T-helper 17 cell (primary cell): ENCODE measurements at places on chromosomes 13 and 19. TPM values are rescaled to one million over a fixed set of nuclear protein-coding genes. Genes with fewer than 3 reads are reported as not detected.
A peak's percentile ranks its signal among the peaks of the same experiment; 100 is the strongest.

Gene CGB5
- total RNA-seq = not detected

Gene IL11
- 0.25 TPM for total RNA-seq

Gene GRK1
- not detected for total RNA-seq

Gene ADGRE3
- total RNA-seq = not detected

Gene ZNF155
- total RNA-seq = 4.3 TPM

Gene ELSPBP1
- not detected for total RNA-seq

Gene RELB
- total RNA-seq = 128 TPM

Gene PLEKHA4
- total RNA-seq = 0.42 TPM

Gene WTIP
- total RNA-seq = 0.10 TPM

Gene CAPS
- 41.0 TPM for total RNA-seq

GRCh38 chr19:15534957-15535864, 26.9 kb downstream of the CYP4F22 start:
- no peak overlapping the region for H3K27ac ChIP-seq
- H3K4me3 ChIP-seq = no peak overlapping the region
- no peak for DNase-seq
- H3K27me3 ChIP-seq = no peaks in the 10 kb centered on the region
- H3K4me1 ChIP-seq = peaks cover 18% of the 10 kb centered on the region

DNA sequence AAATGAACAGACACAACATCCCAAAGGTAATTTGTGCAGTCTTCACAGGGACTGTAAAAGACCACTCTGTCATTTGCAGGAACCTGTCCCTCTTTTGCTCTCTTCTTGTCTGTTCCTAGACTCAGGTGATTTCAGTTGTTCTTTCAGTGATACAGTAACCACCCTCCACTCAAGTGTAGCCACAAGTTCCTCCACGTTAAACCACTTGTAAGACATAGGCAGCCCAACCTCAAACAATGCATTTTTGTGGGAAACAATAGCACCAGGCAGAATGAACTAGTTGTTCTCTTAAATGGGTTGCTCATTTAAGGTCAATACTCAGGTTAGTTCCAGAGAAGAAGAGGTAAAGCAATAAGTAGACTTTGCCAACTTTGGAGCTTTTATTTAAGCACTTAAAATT, 359.4 kb downstream of the MZT1 start:
- no peaks in the 10 kb centered on the region for H3K4me1 ChIP-seq
- H3K36me3 ChIP-seq = no peaks in the 10 kb centered on the region
- H3K27ac ChIP-seq = no peak overlapping the region

GRCh38 chr13:111923439-111923838, 143.5 kb upstream of the SOX1 start:
- no peaks in the 10 kb centered on the region for H3K36me3 ChIP-seq
- no peak for DNase-seq
- peaks cover 20% of the 10 kb centered on the region for H3K27me3 ChIP-seq

DNA sequence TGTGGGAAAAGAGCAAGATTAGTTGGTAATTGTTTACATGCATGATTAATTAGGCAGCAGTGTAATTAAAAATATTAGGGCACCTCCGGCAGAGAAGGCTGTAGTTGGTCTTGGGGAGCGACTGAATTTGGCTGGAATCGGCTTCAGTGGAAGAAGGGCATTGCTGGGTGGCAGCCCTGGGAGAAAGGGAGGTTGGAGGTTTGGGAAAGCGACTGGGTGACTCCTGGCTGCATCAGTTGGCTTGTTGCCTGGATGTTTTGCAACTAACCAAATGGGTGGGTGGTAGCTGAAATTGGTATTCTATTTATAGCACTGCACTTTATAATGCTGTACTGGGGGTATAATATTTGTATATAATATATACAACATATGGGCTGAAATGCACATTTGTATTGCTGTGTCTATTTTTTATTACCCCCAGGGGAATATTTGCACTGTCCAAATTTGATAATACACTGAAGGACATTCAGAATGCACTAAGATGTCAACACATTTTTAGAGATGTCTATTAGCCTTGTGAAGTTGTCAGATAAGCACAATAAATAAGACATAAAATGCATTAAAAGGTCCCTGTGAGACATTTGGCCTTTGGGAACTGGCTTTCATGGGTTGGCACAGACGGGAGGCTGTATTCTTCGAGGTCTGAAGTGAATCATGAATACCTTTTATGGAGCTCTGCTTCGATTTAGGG, 1.7 kb downstream of the B3GLCT start:
- peaks cover 2% of the 10 kb centered on the region for H3K36me3 ChIP-seq
- H3K27ac ChIP-seq = peak overlapping the region; percentile 87
- peaks cover 30% of the 10 kb centered on the region for H3K4me1 ChIP-seq
- H3K27me3 ChIP-seq = no peaks in the 10 kb centered on the region
- peak overlapping the region; percentile 83 for H3K4me3 ChIP-seq
- no peak for DNase-seq

- H3K4me3 ChIP-seq = peak overlapping the region; percentile 68
- H3K27me3 ChIP-seq = no peaks in the 10 kb centered on the region
- no peak for DNase-seq
- peak overlapping the region; percentile 70 for H3K27ac ChIP-seq
- H3K36me3 ChIP-seq = peaks cover 13% of the 10 kb centered on the region
Measured at GRCh38 chr13:32535748-32536147, 2.8 kb downstream of the N4BP2L2 start.

- peak overlapping the region; percentile 99 for H3K27ac ChIP-seq
- no peaks in the 10 kb centered on the region for H3K27me3 ChIP-seq
- no peaks in the 10 kb centered on the region for H3K36me3 ChIP-seq
- H3K4me1 ChIP-seq = peaks cover 20% of the 10 kb centered on the region
Measured at GRCh38 chr19:10796653-10797052, 39.4 kb downstream of the TMED1 start.

DNA sequence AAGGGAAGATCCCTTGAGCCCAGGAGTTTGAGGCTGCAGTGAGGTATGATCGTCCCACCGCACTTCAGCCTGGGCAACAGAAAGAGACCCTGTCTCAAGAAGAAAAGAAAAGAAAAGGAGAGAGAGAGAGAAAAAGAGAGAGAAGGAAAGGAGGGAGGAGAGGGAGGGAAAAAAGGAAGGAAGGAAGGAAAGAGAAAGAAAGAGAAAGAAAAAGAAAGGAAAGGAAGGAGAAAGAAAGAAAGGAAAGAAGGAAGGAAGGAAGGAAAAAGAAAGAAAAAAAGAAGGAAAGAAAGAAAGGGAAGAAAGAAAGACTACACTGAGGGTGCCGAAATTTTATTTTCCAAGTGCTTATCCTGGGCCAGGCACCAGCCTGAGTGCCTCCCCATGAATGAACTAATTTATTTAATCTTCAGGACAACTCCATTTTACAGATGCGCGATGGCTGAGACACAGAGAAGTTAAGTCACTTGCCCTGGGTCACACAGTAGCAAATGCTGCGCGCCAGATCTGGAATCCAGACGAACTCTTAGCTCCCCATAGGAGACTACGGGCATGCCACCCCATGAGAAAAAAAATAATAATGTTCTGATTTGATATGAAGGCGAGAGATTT, 2.7 kb downstream of the CDC42EP5 start:
- no peak for DNase-seq
- no peaks in the 10 kb centered on the region for H3K36me3 ChIP-seq
- H3K27ac ChIP-seq = peak overlapping the region; percentile 87

DNA sequence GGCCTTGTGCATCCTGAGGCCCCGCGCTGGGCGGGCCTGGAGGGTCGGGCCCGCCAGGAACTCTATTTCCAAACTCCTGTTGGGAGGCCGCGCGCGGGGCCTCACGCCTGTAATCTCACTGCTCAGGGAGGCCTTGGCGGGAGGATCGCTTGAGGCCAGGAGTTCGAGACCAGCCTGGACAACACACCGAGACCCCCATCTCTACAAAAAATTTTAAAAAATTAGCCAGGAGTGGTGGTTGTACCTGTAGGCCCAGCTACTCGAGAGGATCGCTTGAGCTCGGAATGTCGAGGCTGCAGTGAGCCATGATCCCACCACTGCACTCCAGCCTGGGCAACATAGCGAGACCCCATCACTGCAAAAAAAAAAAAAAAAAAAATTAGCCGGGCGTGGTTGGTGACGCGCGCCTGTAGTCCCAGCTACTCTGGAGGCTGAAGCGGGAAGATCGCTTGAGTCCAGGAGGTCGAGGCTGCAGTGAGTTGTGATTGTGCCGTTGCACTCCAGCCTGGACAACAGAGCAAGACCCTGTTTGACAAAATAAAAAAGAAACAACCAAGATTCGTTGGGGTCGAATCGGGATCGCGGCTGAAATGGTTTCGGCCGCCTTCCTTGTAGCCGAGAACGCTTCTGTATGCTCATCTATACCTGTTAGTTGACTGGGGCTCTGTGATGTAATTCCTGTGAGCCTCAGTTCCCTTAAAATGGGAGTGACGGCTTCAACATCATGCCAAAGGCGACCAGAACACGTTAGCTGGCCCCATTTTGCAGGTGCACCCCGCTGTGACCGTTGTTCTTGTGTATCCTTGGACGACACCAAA, 636 bp downstream of the SF3A2 start:
- peak overlapping the region; percentile 96 for H3K4me3 ChIP-seq
- peaks cover 61% of the 10 kb centered on the region for H3K4me1 ChIP-seq
- no peak for DNase-seq
- no peaks in the 10 kb centered on the region for H3K36me3 ChIP-seq
- peak overlapping the region; percentile 91 for H3K27ac ChIP-seq

GRCh38 chr19:10070730-10071446, 15.2 kb upstream of the SHFL start:
- DNase-seq = no peak
- H3K4me1 ChIP-seq = peaks cover 14% of the 10 kb centered on the region
- H3K4me3 ChIP-seq = no peak overlapping the region
- no peak overlapping the region for H3K27ac ChIP-seq
- no peaks in the 10 kb centered on the region for H3K27me3 ChIP-seq
- H3K36me3 ChIP-seq = peaks cover 4% of the 10 kb centered on the region

DNA sequence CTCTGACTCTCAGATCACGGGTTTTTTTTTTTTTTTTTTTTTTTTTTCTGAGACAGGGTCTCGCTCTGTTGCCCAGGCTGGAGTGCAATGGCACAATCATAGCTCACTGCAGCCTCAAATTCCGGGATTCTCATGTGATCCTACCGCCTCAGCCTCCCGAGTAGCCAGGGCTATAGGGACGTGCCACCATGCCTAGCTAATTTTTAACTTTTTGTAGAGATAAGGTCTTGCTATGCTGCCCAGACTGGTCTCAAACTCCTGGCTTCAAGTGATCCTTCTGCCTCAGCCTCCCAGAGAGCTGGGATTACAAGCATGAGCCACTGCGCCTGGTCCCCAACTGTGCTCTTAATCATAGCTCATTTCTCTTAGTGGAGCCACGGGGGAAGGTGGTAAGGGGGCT, 4.6 kb upstream of the GRAMD1A start:
- no peak overlapping the region for H3K4me3 ChIP-seq
- no peak for DNase-seq
- H3K36me3 ChIP-seq = no peaks in the 10 kb centered on the region

GRCh38 chr13:112668924-112669323, 20.9 kb upstream of the ATP11A start:
- no peaks in the 10 kb centered on the region for H3K36me3 ChIP-seq
- no peak overlapping the region for H3K27ac ChIP-seq
- no peak overlapping the region for H3K4me3 ChIP-seq
- peaks cover 11% of the 10 kb centered on the region for H3K4me1 ChIP-seq

- peak overlapping the region; percentile 85 for H3K27ac ChIP-seq
- H3K36me3 ChIP-seq = no peaks in the 10 kb centered on the region
Measured at GRCh38 chr19:39544911-39545310, 5.0 kb upstream of the EID2 start.

- no peak for DNase-seq
- no peaks in the 10 kb centered on the region for H3K36me3 ChIP-seq
- H3K4me1 ChIP-seq = no peaks in the 10 kb centered on the region
- H3K27ac ChIP-seq = no peak overlapping the region
Measured at GRCh38 chr13:103282571-103283450, 216.6 kb upstream of the SLC10A2 start.

- H3K27ac ChIP-seq = no peak overlapping the region
- no peak overlapping the region for H3K4me3 ChIP-seq
- no peak for DNase-seq
- no peaks in the 10 kb centered on the region for H3K36me3 ChIP-seq
- no peaks in the 10 kb centered on the region for H3K4me1 ChIP-seq
Measured at GRCh38 chr13:65499256-65499655, 1730.9 kb downstream of the PCDH9 start.

DNA sequence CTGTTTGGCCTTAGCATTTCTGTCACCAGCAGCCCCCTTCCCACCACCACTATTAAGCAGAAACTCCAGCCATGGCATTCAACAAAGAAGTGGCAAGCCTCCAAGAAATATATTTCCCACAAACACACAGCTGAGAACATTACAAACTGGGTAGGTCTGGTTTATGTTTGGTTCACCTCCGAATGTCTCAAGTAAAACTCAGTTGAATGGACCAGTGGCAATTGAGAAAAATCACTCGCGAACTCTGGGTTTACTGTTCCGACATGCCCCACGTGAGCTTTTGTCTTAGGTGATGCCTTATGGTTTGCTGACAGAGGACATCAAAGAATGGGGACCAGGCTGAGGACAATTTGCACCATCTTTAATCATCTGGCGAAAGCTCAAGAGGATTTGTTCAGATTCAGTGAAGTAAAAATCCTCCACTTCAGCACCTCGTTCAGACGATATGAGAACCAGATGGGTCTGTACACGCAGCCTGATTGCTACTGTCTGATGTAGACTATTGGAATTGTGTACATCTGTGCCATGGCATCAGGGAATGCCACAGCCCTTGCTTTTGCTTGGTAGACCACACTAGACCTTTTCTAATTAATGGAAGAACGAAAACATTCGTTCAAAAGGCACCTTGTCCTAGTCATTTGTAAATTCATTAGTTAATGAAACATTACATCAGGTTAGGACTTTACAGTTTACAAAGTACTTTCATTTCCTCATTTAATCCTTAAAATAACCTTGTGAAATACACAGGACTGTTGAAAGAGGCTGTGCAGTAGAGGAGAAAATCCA, 59.4 kb downstream of the SLC10A2 start:
- no peaks in the 10 kb centered on the region for H3K4me1 ChIP-seq
- DNase-seq = no peak
- H3K27ac ChIP-seq = no peak overlapping the region
- no peak overlapping the region for H3K4me3 ChIP-seq

GRCh38 chr13:27806744-27807387, 14.6 kb downstream of the GSX1 start:
- H3K4me3 ChIP-seq = no peak overlapping the region
- peaks cover 3% of the 10 kb centered on the region for H3K4me1 ChIP-seq
- H3K36me3 ChIP-seq = no peaks in the 10 kb centered on the region
- peaks cover 79% of the 10 kb centered on the region for H3K27me3 ChIP-seq
- DNase-seq = no peak

GRCh38 chr19:43438291-43439031, 23.8 kb downstream of the TEX101 start:
- DNase-seq = no peak
- H3K27me3 ChIP-seq = no peaks in the 10 kb centered on the region
- peak overlapping the region; percentile 96 for H3K27ac ChIP-seq
- peaks cover 30% of the 10 kb centered on the region for H3K4me1 ChIP-seq
- H3K4me3 ChIP-seq = peak overlapping the region; percentile 13
- H3K36me3 ChIP-seq = no peaks in the 10 kb centered on the region
